Breast epithelium (tissue), 4 donors: ENCODE measurements at places on chromosomes 2 and 18. TPM values are rescaled to one million over a fixed set of nuclear protein-coding genes. Genes with fewer than 3 reads are reported as not detected.

The HOXD11 gene
- total RNA-seq = not detected

- no peaks in the 10 kb centered on the region for H3K36me3 ChIP-seq
These were observed 4.6 kb downstream of the TIGD1 start for GRCh38 chr2:232545511-232546375.

DNA sequence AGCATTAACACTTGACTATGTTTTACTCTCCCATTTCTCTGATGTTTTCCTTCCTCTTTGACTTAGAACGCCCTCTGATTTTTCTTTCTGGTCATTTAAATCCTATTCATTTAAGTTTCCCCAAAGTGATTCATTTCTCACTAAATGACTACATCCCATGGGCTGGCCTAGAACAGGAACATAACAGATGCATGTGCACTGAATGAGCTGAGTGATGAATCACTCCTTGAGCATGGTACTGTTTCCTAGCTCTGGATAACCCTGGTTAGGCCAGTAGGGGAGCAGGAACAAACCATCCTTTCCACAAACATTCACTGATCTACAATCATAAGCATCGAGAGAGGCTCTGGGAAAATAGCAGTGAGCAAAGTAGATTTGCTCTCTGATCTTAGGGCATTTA is 221.9 kb upstream of the SETBP1 start:
- DNase-seq = no peak
- H3K36me3 ChIP-seq = no peaks in the 10 kb centered on the region
- H3K4me3 ChIP-seq = no peak overlapping the region
- no peaks in the 10 kb centered on the region for H3K27me3 ChIP-seq
- H3K27ac ChIP-seq = no peak overlapping the region

DNA sequence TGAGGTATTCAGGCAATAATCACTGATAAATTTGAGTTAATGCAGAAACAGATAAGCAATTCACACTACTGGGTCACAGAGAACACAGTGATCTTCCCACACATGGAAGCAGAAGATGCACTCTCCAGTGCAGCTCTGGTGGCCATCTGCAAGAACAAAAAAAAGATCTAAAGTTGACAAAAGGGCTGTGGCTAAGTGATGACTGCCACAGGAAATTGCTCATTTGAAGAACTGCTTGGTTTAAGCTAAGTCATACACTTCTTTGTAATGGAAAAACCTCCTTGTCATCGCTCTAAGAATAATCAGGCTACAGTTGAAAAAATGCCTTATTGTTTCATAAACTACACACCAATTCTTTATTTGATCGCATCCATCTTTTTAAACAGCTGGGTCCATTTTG is 115.1 kb downstream of the DTNB start:
- DNase-seq = no peak
- no peak overlapping the region for H3K4me3 ChIP-seq
- no peaks in the 10 kb centered on the region for H3K27me3 ChIP-seq
- no peak overlapping the region for H3K27ac ChIP-seq
- no peaks in the 10 kb centered on the region for H3K36me3 ChIP-seq
- no peaks in the 10 kb centered on the region for H3K4me1 ChIP-seq

- no peak for DNase-seq
- H3K36me3 ChIP-seq = no peaks in the 10 kb centered on the region
- H3K4me3 ChIP-seq = no peak overlapping the region
- H3K27ac ChIP-seq = no peak overlapping the region
- H3K27me3 ChIP-seq = peaks cover 8% of the 10 kb centered on the region
These were observed 84.1 kb upstream of the SLC66A3 start for GRCh38 chr2:11071211-11071610.

GRCh38 chr2:170204298-170204951 is 26.5 kb downstream of the MYO3B start:
- H3K4me1 ChIP-seq = no peaks in the 10 kb centered on the region
- H3K36me3 ChIP-seq = no peaks in the 10 kb centered on the region
- no peak for DNase-seq
- H3K4me3 ChIP-seq = no peak overlapping the region

The DRC1 gene
- total RNA-seq = not detected

The PARD3B gene
- total RNA-seq = 25.9 TPM

DNA sequence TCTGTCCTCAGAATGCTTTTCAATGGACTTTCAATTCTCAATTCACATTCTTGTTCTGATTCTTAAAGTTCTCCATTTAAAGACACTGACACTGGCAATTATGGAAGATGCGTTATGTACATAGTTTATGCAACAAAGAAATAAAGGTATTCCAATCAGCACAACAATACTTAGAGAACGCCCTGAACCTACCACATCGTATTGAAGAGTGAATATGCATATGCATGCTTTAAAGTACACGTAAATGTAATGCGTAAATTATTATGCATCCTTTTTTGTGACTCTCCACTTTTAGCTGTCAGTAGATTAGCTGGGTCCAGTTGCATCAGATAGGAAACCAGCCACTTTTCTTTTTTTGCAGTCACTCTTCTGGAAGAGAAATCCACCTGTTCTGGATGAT is 83.5 kb downstream of the RBM43 start:
- no peaks in the 10 kb centered on the region for H3K27me3 ChIP-seq
- H3K36me3 ChIP-seq = no peaks in the 10 kb centered on the region
- no peak overlapping the region for H3K4me3 ChIP-seq
- no peaks in the 10 kb centered on the region for H3K4me1 ChIP-seq
